ENCODE measurements at places on chromosomes 12 and 14.

- DNase-seq, result no peak
Measured at GRCh38 chr12:82593143-82593542, 93.6 kb upstream of the TMTC2 start.

DNA sequence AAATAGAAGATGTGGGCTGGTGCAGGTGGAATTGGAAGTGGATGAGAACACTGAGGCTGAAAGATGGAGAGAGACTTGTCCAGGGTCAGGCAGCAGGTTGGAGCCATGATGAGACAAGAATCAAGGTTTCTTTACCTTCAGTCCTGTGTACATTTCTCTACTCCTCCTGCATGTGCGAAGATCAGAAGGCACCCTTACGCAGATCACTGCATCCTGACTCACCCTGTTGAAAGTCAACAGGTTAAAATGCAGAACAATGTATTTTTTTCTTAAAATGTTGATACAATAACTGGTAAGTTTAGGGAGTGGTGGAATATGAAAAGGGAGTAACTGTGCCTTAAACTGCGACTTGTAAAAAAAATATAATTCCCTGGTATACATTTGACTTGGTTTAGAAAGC lies 47.8 kb downstream of the TESPA1 start:
- DNase-seq, result no peak

- DNase-seq, result no peak
Measured at GRCh38 chr14:56490379-56490778, 89.2 kb upstream of the TMEM260 start.

- no peak for DNase-seq
Measured at GRCh38 chr14:102723650-102724049, 53.6 kb upstream of the TRAF3 start.

- no peak for DNase-seq
Measured at GRCh38 chr12:124179936-124180607, 114.8 kb upstream of the RFLNA start.

DNA sequence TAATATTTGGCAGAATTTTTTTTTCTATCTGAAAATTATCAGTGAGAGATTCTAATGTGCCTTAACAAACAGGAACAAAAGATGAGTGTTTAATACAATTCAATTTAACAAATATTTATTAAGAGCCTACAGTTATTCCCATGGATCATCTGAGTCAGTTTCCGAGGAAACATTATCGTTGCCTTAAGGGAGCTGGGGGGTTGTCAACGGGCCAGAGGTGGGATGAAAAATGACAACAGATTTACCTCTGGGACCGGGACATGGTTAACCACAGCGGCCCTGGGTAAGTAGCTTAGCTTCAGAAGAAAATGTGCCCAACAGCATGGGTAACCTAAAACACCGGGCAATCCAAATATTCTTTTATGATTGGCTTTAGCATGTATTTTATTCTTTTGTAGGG lies 113.6 kb downstream of the DAD1 start:
- no peak for DNase-seq

GRCh38 chr14:103849151-103849886 lies 1.9 kb upstream of the PPP1R13B start:
- no peak for DNase-seq

DNA sequence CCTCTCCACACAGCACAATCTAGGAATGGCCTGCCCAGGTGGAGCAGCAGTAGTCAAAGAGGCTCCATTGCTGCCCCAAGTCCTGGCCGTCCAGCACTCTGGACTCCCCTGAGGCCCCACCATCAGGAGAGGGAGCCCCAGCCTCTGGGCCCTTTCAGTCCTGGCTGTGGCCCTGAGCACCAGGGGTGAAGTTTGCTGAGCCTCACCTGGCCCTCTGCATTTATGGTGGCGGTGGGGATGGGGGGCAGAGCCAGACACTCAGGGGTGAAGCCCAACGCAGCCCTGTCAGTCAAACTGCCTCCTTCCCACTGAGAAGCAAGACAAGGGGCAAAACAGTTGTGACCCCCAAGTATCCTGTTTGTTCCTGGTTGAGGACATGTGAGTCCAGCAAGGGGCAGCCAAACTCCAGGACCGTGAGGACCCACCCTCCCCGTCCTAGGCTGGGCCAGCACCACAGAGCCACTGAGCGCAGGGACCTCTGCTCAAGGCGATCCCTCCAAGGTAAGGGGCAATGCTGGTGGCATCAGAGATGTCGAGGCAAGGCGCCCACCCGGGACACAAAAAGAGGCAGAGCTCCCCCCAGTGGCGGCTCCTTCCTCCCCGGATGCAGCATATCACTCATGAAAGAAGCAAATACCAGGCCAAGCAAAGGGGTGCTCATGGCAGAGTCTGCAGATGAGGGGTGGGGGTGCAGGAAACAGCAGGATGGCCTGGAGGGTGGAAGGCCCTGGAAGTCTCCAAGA lies 4.8 kb upstream of the AMN start:
- peak; percentile 16 for DNase-seq

DNA sequence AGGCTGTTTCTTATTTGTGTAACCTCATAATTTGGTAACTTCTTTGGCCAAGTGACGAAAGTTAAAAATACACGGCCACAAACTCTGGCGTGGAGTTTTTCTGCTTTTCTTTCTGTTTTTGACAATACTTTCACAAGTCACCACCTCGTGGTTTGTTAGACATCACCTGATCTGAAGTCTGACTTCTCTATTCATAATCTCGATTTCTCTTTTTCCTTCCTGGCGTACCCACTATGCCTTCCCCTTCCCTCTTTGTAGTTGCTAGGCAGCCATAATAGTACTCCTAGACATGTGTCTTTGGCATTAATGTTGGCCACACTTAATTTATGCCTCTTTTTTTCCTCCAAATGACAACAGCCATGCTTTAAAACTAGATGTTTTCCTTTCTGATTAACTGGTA lies 97.6 kb downstream of the POLR3B start:
- no peak for DNase-seq

- no peak for DNase-seq
Measured at GRCh38 chr12:15707516-15708199, 81.5 kb downstream of the EPS8 start.

DNA sequence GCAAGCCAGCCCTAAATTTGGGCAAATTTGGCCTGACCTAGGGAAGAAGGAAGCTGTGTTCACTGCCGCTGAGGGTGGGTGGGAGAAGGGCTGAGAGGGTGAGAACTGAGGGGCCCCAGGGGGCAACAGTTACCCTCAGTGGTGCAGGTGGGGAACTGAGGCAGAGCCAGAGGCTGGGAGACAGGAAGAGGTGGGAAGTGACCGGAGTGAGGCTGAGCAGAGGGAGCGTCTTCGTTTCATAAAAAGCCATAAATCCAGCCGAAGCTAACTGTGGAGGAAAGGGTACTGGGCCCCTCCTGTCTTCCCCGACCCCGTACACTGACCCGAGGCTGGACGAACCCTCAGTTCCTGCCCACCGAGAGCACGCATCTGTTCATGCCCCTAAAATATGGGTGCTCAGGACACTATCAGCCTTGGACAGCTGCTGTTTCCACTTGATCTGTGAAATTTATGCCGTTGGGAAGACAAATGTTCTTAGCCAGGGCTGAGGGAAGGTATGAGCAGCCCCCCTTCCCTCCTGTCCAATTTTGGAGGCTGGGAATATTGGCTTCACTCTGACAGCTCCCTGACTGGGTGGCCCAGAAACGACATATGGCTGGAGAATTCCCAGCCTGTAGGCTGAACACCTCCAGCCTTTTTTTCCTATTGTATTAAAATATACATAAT lies 116.5 kb downstream of the KIF26A start:
- no peak for DNase-seq

DNA sequence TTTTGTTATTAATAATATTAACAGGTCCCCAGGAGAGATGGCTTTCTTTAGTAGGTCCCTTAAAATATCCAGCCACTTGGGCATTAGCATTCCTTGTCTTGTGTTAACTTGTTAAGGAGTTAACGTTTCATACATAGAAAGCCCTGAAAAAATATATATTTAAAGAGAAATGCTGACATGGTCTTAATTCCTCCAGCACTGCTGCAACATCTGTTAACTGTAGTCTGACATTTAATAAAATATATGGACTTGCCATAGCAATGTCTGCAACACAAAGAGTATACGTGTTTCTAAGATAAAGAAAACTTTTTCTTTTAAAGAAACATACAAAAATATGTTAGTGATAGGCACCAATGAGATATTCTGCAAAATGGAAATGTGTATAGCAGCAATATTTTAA lies 10.0 kb downstream of the SLC38A4 start:
- DNase-seq, result no peak

DNA sequence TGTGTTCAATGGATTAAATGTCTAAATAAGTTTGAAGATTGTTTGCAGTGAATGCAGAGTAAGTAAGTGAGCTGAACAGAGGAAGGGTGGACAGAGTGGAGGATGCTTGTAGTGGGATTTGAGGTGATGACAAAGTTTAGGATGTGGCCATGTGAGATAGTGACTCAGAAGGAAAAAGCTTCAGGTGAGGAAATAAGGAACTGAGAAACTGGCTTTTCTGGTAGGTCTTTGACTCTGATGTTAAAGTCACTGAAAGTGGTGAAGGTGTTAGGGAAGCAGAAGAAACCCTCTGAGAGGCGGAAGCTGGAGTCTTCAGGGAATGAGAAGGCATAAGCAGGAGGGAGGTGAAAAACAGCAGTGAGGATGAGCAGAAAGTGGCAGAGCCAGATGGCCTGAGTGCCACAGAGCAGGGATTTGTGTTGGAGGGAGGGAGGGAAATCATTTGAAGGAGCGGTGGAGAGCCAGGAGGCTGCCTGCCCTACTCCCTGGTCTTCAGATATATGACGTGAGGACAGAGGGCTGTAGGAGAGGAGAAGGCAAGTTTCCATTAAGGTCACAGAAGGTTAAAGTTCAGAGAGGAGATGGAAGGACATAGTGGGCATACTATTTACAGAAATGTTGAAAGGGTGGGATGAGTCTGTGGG lies 24.8 kb downstream of the RGS6 start:
- DNase-seq, result no peak

DNA sequence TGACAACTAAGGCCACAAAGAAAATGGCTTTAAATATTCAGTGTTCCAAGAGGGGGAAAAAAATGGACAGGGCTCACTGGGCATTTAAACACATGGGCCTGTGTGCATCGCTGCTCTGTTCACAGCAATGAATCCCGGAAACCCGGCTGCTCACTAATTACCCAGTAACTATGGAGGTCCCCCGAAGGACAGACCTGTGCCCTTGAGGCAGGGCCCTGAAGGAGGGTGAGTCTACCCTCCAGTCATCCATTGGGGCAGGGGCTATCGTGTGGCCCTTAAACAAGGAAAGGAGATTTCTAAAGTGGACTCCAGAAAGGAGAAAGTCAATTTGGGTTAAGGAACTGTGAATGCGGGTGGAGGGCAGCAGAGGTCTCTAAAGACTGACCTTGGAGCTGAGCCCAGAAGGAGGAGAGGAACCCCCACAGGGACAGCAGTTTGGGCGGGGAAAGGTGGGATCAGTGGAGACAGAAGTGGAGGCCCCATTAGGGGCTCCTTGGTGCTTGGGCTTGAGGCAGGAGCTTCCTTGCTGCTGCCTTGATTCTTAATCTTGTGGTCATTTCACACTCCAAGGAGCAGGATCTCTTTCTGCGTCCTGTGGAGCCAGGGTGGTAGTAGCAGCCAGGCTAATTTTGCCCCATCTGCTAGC lies 1.4 kb upstream of the CLMN start:
- DNase-seq, result no peak

DNA sequence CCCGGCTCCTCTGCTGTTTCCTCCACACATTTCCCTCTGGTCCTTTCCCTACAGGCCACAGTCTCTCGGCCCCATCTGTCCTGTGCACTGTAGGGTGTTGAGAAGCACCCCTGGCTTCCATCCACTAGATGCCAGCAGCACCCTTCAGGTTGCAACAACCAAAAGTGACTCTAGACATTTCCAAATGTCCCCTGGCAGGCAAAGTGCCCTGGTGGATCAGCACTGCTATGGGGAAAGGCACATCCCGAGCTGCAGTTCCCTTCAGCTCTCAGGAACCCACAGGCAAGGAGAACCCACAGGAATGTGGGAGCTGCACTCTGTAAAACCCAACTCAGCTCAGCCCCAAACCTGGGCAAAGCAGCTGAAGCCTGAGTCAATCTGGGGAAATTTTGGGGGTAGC lies 77.0 kb downstream of the RBM19 start:
- no peak for DNase-seq

DNA sequence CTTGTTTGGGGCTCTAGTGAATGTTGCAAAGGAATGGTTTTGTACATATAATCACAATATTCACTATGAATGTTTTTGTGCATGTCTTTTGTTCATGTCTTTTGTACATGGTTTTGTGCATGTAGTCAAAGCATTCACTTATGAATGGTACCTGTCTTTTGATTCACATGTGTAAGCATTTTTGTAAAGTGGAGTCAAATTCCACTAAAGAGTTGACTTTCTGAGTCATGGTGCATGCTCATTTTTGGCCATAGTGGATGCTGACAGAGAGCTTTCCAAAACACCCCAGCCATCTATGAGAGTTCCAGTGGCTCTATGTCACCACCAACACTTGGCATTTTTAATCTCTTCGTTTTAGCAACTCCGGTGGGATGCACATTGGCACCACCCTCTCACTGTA lies 1185.9 kb upstream of the TMEM132C start:
- no peak for DNase-seq
